Mammary microvascular endothelial cell (primary cell): ENCODE measurements at places on chromosomes 1 and 21. TPM values are rescaled to one million over a fixed set of nuclear protein-coding genes. Genes with fewer than 3 reads are reported as not detected.

GOLT1A gene
- total RNA-seq: not detected in 2 replicates

ANKRD65 gene
- total RNA-seq: 0.47 and 0.64 TPM in 2 replicates

TDRD10 gene
- total RNA-seq: 2.6 and 2.9 TPM in 2 replicates

GRHL3 gene
- total RNA-seq: 0.10 and 0.53 TPM in 2 replicates

PGLYRP4 gene
- not detected in 2 replicates for total RNA-seq
